ENCODE measurements at places on chromosomes 4 and X.
A peak's percentile ranks its signal among the peaks of the same experiment; 100 is the strongest.

GRCh38 chr4:82469791-82470345 lies 39.5 kb downstream of the ENOPH1 start:
- no peak for DNase-seq

GRCh38 chr4:145503486-145504072 lies 21.9 kb downstream of the SMAD1 start:
- DNase-seq = no peak

DNA sequence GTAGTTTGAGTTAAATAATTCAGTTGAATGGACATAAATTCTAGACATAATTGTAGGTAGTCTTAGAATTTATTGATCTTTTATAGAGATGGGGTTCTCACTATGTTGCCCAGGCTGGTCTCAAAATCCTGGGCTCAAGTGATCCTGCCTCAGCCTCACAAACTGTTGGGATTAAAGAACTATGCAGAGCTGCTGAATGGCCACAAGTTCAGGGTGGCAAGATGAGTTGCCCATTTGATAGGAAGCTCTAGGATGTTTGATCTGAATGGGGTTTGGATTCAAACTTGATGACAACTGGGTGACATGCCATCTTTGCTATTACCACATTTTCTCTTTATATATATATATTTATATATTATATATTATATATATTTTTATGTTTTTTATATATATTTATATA lies 3.6 kb downstream of the RPL36A start:
- DNase-seq = no peak

DNA sequence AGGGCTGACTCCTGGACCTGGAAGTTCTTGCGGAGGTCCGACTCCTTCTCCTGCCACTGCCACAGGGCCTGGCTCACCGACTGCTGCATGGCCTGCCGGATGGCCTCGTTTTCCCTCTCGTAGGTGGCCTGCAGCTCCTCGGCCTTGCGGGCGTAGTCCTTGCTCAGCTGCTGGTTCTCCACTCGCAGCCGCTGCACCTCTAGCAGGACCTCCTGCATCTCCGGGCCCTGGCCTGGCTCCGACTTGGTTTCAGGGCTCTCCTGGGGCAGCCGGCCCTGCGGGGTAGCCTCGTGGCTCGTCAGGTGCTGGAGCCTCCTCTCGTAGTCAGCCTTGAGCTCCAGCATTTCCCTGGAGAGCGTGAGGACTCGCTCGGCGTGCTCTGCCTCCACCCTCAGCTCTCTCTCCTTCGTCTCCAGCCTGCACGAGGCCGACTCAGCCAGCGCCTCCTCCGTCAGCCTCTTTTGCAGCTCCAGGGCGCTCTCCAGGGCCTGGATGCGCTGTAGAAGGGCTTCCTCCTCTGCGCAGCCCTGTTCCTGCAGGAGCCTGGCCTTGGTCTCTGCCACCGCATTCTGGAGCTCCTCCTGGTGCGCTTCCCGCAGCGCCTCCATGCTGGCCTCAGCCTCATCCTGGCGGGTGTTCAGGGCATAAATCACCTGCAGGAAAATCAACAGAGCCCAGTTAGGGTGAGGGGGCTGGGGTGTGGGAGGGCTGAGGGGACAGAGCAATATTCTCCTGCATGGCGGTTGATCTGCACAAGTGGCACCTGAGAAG lies 72.2 kb downstream of the FAM184B start:
- DNase-seq = no peak

GRCh38 chrX:123487669-123488068 lies 245.2 kb downstream of the THOC2 start:
- no peak for DNase-seq

DNA sequence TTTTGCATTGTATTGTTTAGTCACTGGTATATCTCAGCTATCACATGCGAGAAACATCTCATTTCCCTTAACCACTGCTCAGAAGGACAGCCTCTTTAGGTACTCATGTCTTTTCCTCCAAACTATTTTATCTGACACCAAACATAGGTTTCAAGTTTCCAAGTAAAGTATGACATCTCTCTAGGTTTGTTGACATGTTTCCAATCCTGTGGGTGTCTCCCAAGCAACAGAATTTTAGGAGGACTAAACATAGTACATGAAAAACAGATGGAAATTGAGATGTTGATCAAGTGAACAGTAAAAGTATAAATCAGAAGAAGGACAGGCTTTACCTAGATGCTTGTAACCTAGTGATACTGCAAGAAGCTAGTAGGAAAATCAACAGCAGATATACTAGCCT lies 371.4 kb downstream of the DTHD1 start:
- DNase-seq = no peak

DNA sequence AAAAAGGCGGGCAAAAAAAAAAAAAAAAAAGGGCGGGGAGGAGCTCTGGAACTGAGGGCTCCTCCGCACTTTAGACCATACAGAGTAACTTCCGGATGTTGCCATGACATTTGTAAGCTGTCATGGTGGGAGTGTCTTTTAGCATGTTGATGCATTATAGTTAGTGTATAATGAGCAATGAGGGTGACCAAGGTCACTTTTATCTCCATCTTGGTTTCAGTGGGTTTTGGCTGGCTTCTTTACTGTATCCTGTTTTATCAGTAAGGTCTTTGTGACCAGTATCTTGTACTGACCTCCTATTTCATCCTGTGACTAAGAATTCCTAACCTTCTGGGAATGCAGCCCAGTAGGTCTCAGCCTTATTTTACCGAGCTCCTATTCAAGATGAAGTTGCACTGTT lies 193.4 kb downstream of the UGT8 start:
- DNase-seq = no peak

DNA sequence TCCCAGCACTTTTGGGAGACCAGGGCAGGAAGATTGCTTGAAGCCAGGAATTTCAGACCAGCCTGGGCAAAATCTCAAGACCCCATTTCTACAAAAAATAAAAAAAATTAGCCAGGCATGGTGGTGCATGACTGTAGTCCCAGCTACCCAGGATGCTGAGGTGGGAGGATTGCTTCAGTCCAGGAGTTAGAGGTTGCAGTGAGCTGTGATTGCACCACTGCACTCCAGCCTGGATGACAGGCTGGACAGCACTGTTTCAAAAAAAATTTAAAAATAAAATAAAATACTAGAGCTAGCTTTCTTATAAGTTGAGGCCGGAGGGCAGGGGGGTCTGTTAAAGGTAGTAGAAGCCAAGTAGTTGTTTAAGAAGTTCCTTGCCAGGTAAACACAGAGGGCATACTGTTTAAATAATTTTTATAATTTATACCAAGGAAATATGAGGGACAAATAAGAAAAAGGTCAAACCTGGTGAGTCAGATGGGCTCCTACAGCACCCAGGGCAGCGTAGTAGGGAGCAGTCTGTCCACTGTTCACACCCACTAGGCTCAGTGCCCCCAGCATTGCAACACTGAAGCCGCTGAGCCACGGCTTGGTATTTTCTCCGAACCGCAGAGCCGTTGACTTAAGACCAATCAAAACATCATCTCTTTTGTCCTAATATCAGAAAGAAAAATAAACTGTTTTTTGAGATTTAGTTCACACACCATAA lies 17.3 kb downstream of the COQ2 start:
- DNase-seq = peak; percentile 79

GRCh38 chr4:118058955-118059354 lies 24.7 kb downstream of the NDST3 start:
- no peak for DNase-seq

- no peak for DNase-seq
Measured at GRCh38 chr4:83974111-83974780, 438.3 kb downstream of the GPAT3 start.

DNA sequence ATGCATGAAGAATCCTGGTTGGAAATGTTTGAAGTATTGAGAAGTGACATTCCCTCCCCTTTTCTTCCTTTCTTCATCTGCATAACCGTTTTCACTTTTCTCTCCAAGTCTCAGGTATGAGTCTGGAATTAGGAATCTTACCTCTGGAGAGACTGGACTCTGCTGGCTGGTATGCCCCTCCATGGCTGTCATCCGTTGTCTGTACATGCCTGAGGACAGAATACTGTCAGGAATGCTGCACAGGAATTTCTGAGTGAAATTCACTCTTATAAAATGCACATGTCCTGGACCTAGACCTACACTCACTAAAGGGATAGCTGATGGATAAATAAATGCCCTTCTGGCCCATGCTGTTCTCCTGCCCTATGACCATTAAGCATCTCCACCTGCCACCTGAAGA lies 179.5 kb downstream of the MSN start:
- no peak for DNase-seq

GRCh38 chr4:129095811-129096454 lies at the start of gene C4orf33:
TSS of gene C4orf33 (plus strand) at chr4:129096152. CDS start at chr4:129102611, 6,459 bp downstream.
- peak; percentile 41 for DNase-seq

- no peak for DNase-seq
Measured at GRCh38 chrX:41666251-41666650, 22.5 kb upstream of the GPR34 start.

GRCh38 chr4:20684852-20685763 lies 15.2 kb upstream of the PACRGL start:
- DNase-seq = no peak

DNA sequence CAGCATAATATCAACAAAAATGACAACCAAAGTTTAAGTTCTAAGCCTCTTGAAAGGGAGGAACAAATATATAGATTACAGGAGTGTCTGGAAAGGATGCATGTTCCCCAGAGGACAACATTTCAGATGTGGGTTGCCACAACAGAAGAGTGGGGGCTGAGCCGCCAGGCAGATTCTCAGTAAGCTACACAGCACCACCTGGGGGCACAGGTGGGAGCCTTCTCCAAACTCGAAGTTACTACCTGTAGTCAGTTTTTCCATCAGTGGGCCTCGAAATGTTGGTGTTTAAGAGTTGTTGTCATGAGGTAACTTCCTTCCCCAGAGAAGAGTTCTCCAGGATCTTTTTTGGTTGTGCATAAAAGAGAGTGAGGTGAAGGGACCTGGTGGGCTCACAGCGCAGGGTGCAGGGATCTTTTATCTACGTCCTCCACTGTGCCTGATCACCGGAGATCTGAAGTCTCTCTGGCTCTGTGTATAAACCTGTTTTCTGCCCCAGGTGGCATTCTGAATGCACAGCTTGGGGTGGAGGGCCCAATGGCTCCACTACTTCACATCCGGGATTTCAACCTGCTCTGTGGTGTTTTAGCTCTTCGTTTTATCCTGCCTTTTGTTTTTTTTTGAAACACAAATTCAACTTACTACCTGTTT lies 58.4 kb upstream of the STS start:
- no peak for DNase-seq

- DNase-seq = no peak
Measured at GRCh38 chr4:150495550-150495949, 86.4 kb upstream of the MAB21L2 start.

- DNase-seq = no peak
Measured at GRCh38 chrX:70042399-70043371, 7.1 kb downstream of the AWAT2 start.

DNA sequence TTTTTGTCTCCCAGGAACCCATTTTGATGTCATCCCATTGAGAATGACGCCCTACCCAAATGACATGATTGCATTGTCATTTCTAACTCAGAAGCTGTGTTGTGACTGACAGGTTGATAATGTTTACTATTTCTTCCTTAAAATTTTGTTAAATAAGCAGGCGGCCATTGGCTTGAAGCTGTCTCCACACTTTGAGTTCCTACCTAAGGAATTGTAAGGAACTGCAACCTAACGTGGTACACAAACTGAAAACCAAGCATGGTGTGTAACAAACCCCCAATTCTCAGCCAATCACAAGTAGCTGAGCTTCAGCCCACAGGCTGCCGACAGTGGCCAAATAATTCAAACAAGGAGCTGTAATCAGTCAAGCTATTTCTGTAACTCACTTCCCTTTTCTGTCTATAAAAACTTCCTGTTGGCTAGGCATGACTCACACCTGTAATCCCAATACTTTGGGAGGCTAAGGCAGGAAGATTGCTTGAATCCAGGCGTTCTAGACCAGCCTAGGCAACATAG lies 2.9 kb upstream of the MND1 start:
- no peak for DNase-seq

GRCh38 chr4:41189666-41190065 lies 24.7 kb downstream of the APBB2 start:
- DNase-seq = no peak

GRCh38 chrX:133511041-133511440 lies 95.8 kb upstream of the GPC4 start:
- DNase-seq = no peak

GRCh38 chr4:160510928-160511327 lies 1408.0 kb downstream of the RAPGEF2 start:
- no peak for DNase-seq

DNA sequence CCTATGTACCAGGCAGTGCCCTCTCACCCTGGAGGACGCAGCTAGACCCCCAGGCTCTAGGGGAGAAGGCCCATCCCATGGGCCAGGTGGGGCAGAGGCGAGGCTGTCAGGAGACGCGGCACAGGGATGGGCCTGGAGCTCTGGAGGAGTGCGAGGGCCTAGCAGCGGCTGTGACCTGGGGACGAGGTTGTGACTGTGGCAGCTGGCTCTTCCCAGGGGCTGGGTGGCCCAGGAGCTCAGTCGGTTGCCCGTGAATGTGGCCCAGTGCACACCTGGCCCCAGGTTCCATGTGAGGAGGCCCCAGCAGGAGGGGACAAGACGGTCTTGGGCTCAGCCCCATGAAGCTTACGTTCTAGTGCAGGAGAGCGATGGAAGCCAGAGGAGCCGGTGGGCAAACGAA lies 31.0 kb upstream of the ADRA2C start:
- DNase-seq = no peak

GRCh38 chr4:86554646-86555045 lies 39.5 kb upstream of the PTPN13 start:
- no peak for DNase-seq

DNA sequence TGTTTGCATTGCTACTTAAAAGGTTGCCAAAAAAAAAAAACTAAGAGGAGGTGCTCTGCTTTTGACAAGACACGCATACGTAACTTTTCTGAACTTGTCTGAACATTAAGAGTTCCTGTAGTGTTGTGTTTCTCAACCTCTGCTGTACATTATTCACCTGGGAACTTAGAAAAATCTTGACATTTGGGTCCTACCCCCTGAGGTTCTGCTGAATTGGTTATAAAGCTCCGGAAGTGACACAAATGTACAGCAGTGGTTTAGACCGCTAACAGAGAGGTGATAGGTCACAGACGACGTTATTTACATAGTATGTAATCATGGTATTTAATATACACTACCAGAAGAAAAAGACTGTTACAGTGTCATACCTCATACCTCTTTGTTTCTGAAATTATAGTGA lies 61.1 kb downstream of the CPEB2 start:
- DNase-seq = peak; percentile 33

DNA sequence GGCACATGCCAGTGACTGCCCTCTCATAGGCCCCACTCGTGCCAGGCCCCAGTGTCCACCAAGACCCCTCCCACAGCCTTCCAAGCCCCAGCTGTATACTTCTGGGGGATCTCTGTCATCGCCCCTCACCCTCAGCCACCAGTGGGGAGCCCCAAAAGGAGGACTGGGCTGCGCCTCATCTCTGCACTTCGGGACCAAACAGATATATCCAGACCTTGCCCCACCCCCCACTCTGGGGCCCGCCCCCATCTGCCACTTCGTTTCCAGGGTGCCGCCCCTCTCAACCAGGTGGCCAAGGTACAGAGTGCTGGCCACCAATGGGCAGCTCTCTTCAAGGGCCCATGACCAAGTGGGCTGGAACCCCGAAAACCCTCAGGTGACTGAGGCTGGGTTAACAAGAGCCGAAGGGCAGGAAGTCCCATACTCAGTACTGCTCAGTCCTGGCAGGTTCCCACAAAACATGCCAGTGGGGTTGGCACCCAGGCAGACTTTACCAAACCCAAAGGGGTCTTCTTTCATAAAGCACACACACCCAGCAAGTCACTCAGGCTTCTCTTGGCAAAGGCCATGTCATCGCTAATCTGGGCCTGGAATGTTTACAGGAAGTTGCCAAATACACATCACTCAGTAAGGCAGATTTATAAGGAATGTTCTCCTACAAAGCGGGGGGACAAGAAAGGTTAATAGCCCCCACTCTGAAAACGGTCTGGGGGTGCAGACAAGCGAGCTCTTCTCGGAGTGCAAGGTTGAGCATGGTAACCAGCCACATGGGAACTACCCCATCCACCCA lies 4.4 kb downstream of the ZFYVE28 start:
- no peak for DNase-seq

All from brain pericyte (primary cell).